NCI-H2081 (cell line): ENCODE measurements at places on chromosomes 2 and 18.
A peak's percentile ranks its signal among the peaks of the same experiment; 100 is the strongest.

DNA sequence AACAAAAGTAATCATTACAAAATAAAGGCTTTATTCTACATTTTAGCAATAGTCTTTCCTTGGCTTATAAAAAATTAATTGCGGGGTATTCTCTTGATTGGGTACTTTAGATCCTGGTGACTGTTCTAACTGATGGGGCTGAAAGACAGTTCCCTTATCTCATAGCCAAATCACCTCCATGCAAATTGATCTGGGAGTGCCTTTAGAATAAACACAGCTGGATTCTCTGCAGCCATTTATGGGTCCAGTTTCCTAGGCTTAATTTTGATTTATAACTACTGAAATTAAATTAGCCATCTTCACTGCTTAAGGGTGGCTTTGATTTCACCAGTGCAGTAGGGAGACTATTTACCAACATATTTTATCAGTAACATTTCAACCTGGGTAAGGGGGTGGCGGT is 337.1 kb downstream of the NRXN1 start:
- no peak for DNase-seq

DNA sequence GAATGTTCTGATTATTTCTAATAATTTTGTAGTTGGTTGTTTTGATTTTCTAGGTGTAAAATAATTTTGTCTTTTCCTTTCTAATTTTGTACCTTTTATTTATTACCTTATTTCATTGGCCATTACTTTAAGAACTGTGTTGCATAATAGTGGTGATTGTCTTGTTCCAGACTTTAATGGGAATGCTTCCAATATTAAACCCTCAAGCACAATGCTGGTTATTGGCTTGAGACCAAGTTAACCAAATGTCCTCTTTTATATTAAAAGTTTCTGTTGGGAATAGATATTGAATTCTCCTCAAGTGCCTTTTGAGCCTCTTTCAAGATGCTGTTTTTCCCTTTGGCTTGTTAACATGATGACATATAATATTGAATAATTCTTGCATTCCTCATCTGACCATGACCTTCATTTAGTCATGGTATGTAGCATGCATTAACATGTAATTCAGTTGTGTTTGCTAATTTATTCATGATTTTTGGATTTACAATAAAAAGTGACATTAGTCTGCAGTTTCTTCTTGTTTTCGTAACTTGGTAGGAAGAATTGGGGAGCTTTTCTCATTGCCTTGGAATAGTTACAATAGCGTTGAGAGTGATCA is 141.7 kb downstream of the DIS3L2 start:
- no peak for DNase-seq

DNA sequence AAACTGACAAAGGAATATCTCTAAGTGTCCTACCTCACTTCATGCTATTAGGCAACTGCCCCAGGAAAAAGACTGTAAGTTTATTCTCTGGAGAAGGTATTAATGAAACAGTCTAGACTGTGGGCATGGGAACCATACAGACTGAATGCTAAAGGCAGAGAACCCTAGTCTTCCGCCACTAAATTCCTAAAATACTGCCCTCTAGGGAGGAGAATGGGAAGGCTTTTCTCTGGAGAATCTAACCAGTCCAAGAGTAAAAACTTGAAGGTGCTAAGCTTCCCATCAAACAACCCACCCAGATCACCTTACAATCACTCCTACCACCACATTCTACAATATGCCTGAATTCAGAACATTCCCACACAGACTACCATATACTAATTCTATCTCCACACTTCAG is 3.4 kb downstream of the SRBD1 start:
- DNase-seq: peak; percentile 35

GRCh38 chr18:70250781-70251180 is 38.1 kb upstream of the SOCS6 start:
- DNase-seq: no peak

DNA sequence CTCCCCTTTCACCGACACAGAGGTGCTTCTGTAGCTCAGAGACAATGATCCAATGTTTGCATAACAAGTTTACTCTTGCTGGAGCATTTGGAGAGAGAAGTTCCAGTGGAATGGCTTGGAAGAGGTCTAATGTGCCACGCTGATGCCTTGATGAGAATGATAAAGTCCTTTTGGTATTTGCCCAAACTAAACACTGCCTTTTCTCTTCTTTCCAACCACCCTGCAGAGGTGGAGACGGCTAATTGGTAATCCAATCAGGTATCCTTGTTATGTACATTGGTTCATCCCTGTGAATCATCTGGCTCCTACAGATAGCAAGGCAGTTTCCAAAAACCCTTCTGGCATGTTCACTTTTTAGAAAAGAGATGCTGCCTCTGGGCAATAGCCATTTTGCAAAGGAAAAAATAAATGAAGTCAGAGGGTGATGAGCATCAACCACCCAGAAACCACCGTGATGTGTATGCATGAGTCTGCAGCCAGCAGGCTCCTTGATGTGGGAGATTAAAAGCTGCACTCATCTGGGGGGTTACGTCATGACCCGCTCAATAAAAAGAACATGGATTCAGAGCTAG is 40.6 kb downstream of the KIAA2012 start:
- no peak for DNase-seq

DNA sequence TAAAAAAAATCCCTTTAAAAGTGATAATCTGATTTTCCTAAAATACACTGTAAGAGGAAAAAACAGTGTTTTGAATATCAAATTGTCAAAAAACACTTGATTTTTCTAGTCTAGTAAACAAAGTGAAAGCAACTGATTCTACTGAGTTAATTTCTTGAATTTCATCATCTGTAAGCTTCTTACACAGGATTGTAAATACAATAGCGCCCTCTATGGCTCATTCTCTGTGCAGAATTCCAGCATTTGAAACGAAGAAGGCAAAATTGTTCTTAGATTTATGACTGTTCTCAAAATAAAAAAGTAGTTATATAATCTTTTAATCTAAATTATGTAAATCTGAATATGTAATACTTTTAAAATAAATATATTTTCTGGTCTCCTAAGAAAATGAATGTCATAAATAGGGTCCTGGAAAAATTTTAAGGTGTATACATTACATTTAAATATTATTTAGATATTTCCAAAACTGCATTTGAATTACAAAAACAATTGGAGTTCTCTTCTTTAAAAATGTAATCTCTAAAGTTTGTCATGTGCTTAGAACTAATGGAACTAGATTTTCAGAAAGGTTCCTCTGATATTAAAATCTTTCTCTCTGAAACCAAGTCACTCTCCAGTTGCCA is 176.9 kb upstream of the MC4R start:
- peak; percentile 78 for DNase-seq

DNA sequence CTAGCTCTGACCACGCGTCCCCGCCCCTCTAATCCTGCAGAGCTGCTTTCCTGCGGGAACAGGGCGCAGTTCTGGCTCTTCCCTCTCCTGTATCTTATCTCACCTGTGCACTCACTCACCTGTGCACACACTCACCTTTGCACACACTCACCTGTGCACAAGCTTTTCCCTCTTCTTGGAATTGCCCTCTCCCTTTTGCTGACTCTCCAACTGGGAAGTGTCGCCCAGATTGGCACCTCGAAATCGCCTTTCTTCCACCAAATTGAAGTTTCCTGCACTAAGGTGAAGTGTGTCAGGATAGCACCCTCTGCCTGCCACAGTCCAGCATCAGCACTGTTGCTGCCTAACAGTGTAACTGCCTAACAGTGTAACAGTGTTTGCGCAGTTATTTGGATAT is 566 bp upstream of the CMPK2 start:
- DNase-seq: peak; percentile 53

DNA sequence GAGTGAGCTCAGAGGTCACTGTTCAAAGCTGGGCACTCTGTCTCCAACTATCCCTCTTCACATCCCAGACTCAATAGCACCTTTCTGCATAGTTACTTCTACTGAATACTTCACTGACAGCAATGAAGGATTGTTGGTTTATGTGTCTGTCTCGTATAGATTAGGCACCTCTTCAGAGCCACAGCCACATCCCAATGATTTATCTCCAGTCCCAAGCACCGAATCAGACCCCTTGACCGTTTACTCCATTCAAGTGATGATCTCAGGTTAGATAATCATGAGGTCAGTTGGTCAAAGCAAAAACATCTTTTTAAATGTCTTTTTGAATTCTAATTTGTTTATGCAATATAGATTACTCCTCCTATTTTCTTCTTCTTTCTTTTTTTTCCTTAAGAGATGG is 14.7 kb downstream of the NEDD4L start:
- no peak for DNase-seq

DNA sequence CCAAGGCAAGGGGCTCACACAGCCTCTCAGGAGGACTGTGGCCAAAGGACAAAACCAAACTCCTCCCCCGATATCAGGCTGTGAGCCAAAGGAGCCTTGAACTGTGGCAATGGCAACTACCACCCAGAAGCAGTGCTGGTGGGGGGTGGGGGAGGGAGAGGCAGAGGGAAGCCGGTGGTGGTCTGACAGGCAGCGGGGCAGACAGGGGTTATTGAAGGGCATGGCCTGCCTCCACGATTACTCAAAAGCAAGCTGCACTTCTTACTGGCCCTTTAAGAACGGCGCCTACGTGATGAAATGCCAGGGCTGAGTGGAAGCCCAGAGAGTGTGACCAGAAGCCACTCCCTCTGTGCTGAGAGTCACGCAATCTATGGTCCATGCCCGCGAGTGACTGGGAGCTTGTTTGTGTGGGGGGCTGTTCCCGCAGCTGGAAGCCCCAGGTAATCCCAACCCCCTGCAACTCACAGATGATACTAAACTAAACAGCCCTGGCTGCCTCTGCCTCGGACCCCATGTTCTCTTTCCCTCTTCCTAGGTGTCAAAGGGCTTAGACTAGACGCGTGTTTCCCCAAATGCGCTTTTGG is 128.2 kb upstream of the CXCR4 start:
- DNase-seq: no peak

- no peak for DNase-seq
Measured at GRCh38 chr2:108589781-108590180, 55.5 kb downstream of the LIMS1 start.

DNA sequence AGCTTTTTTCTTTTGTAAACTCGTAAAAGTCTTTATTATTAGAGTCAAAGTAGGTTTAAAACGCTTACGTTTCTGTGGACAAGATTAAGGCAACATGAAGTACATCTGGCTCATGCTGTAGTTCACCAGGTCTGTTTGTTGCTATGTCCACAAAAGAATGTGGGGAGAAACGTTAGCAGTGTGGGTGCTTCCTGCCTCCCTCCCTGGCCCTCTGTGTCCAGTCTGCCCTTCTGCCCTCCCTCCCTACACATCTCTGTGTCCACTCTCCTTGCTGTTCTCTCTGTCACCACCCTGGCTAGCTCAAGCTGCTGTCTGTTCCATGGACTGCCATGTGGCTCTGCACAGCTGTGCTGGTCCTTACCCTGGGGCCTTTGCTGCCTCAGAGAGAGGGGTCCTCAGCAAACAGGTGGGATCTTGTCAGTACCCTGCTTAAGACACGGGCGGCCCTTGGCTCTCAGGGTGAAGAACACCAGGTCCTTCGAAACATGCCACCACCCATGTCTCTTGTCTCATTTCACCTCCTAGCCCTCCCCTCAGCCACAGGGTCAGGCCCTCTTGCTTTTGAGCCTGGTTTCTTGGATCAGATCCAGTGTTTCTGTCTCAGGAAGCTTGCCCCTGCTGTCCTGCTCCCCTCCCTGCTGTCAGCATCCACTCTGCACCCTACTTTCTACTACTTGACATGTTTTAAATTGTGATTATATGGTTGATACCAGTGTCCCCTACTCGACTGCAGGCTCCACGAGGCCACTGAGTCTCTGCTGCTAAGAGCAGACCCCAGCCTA is 79.2 kb downstream of the LIMS1 start:
- DNase-seq: no peak

- DNase-seq: no peak
Measured at GRCh38 chr2:151824886-151825285, 3.3 kb downstream of the ARL5A start.

GRCh38 chr2:230181195-230181594 is 38.6 kb downstream of the SP110 start:
- no peak for DNase-seq

DNA sequence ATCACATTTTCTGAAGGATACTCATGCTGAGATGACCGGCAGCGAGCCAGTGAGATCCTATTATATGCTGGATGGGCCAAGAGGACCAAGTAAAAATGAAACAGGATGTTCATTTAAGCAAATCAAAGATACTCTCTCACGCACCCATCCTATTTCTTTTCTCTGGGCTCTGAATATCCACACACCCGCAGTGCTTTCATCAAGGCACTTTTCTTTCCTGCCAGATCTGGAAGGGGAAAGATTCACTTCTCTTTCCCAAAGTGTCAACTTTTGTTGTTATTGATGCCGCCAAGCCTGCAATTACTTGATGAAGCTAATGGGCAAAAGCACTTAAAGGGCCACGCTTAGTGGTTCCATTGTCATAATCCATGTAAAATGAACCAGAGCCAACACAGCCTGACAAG is 191.9 kb upstream of the CHAC2 start:
- DNase-seq: peak; percentile 78

GRCh38 chr2:11852526-11853196 is 106.2 kb downstream of the LPIN1 start:
- DNase-seq: no peak

- DNase-seq: peak; percentile 38
Measured at GRCh38 chr18:1505856-1506255, 601.2 kb downstream of the ADCYAP1 start.

GRCh38 chr2:105752691-105753358 is 8.1 kb downstream of the NCK2 start:
- DNase-seq: no peak

DNA sequence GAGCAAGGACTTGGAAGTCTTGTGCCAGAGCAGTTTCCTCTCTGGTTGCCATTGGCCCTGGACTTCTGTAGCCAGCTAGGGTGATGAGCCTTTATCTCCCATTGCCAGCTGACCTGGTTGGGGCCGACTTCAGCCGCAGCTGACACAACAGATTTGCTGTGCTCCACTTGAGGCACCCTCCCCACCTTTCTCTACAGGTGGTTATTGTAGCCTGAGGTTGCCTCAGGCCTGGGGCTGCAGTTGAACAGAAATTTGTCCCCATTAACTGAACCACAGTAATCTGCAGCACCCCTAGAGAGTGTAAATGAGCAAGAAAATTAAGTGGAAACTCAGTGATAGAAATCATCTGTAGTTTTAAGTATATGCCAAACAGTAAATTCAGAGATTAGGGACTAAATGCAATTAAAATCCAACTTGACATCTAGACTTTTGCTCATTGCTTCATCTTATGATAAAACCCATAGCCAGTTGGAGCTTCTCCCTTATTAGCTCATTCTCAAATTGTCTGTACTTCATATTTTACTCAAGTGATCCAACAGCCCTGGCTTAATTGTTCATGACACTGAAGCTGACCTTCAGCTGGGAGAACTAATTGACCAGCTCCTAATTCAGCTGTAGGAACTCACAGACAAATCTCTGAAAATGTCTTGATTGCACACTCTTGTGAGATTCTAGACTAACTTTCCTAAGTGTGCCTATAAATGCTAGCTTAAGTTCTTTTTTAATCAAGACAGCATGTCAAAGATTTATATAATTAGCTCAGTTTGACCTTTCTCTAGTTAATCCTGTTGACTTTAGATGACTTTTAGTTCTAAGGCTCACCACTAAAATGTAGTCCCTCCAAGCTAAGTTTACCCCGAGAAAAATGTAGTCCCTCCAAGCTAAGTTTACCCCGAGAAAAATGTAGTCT is 48.9 kb downstream of the COPS8 start:
- no peak for DNase-seq

DNA sequence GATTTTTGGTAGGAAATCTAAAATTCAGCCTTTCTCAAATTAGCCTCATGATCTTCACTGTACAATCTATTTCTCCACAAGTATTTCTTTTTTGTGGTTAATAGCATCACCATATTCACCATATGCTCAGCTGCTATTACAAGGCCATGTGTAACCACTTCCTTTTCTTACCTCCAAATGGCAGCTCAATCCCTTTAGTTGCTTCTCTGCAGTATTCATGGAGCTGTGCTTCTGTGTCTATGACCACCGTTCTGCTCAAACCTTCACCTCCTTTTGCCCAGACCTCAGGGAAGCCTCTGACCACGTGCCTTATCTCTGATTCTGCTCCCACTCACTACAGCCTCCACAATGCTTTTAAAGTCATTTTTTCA is 126.7 kb upstream of the TMEM200C start:
- DNase-seq: no peak
